Frontal cortex (tissue), 4 donors: ENCODE measurements at places on chromosomes 1 and 21.

GRCh38 chr1:44512313-44512885, 107.3 kb downstream of the RNF220 start:
- no peak for DNase-seq

DNA sequence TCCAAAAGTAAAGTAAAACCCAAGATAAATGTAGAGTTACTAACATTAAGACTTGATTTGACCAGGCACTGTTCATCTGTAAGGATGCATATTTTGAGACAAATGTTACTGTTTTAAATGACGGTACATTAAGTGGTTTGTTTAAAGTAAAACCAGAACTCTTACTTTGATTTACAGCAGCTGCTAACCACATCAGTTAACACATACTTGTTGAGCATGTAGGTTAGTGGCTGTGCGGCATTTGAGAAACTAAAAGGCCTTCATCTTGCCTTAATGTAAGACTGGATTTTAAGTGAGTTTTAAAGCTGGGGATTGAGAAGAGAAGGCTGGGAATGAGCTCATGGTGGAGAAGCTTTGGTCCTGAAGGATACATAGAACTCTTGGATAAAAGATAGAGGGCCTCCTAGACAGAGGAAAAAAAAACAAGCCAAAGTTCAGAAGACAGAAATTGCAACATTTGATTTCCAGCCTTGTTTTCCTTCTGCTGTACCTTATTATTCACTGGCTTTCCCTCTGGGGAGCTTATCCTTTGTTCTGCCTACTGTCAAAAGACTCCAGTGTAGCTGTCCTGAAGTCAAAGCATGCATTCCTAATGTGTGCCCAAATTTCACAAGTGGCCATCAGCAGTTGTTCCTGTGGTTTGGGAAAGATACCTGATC, 66.6 kb downstream of the MTR start:
- no peak for DNase-seq

GRCh38 chr1:31705080-31705866, 1.5 kb upstream of the COL16A1 start:
- DNase-seq, result peak; percentile 68

GRCh38 chr1:33121728-33122127, 40.8 kb downstream of the AZIN2 start:
- no peak for DNase-seq

DNA sequence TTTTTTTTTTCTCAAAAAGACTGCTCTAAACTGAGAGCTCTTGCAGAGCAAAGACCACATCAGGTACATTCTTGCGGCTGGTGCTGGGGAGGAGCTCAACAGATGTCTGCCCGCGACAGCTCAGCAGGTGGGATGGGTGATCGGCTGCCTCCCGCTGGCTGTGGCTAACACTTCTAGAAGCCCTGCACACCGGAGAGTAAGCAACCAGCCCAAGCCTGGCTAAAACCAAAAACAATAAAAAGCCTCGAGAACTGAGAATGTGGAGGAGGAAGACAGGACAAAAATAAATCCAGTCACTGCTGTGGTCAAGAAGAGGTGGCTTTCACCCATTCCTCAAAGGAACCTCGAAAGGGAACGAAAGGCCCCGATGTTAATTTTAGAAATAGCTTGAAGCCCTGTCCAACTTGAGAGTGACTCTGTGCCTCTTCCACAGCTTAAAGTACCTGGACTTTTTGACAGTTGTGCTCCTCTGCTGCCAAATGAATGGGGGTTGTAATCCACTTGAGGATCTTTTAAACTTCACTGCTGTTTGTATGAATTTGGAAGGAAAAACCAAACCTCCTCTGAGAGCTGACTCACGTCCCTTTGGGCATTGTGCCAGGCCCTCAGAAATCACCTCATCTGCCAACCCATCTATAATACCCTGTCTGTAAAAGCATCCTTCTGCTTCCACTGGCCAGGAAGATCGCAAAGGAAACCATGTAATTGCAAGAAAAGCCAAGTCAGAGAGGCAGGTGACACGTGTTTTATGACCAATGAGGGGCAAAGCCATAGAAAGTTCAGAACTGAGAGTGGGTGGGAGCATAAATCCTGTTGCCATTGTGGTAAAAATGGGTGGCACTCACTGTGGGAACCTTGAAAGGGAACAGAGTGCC, 78.6 kb downstream of the KCNN3 start:
- DNase-seq, result no peak

- DNase-seq, result peak; percentile 83
Measured at GRCh38 chr21:42234464-42235241, 15.7 kb downstream of the ABCG1 start.
